ENCODE measurements at places on chromosomes 2 and 18.

- peak; percentile 85 for ATAC-seq
These were observed 308.2 kb downstream of the PIEZO2 start for GRCh38 chr18:10841203-10841602.

GRCh38 chr2:529424-529823, 147.8 kb downstream of the TMEM18 start:
- no peak for ATAC-seq

DNA sequence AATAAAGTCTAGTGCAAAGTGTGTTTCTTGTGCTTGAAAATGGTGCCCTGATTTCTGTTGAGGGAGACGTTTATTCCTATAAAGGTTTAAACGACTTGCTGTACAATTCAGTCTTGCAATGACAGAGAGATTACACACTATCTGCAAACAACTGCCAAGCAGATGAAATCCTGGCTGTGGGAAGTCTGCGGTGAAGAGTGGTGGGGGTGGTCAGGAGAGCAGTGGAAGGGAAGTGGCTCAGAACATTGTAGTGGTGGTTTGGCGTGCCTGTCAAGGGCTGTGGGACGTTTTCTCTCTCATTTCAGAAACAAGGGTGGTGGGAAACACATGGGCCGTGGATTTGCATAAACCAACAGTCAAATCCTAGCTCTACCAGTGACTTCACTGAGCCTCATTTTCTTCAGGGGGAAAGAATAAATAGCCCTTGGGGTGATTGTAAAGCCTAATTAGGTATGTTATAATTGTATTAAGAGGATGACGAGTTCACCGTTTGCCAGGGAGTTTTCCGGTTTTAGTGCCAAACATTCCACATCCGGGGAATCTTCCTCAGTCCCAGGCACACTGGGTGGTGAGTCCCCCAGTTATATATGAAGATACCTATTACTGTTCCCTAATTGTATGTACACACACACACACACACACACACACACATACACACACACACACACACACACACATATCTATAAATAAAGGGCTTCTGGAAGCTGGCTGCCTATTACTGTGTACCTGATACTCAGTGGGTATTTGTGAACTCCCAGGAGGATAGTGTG, 115.0 kb downstream of the SPTBN1 start:
- ATAC-seq, result no peak

- no peak for ATAC-seq
These were observed 103.8 kb upstream of the NDUFV2 start for GRCh38 chr18:8998481-8999217.

GRCh38 chr2:17792515-17792914, 23.7 kb upstream of the MSGN1 start:
- no peak for ATAC-seq

GRCh38 chr2:231361701-231362554, 33.6 kb upstream of the B3GNT7 start:
- no peak for ATAC-seq

DNA sequence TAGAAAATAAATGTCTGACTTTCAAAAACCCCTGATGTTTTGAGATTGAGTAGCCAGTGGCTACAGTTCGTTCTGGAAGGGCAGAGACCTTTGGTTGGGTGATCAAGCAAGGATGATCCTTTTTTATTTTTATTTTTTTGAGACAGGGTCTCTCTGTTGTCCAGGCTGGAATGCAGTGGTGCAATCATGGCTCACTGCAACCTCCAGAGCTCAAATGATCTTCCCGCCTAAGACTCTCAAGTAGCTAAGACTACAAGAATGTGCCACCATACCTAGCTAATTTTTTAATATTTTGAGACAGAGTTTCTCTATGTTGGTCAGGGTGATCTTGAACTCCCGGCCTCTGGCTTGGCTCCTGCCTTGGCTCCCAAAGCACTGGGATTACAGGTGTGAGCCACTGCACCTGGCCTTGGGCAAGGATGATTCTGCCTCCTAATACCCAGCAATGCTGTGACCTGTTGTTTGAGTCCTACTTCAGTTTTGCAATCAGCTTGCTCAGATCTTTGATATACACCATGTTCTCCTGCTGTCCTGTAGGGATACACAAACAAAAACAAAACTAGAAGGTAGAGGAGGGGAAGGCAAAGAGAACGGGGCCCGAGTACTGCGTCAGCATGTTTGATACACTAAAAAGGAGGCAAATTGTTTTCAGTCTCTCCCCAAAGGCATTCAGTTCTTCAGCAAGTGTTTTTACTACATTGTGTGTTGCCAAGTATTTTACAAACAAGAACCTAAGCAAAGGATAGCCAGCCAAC, 59.2 kb upstream of the LYPD6B start:
- ATAC-seq, result peak; percentile 53

- no peak for ATAC-seq
These were observed 1.8 kb downstream of the DNAJC10 start for GRCh38 chr2:182717816-182718215.

GRCh38 chr18:36660311-36660710, 168.5 kb downstream of the TPGS2 start:
- peak; percentile 19 for ATAC-seq

DNA sequence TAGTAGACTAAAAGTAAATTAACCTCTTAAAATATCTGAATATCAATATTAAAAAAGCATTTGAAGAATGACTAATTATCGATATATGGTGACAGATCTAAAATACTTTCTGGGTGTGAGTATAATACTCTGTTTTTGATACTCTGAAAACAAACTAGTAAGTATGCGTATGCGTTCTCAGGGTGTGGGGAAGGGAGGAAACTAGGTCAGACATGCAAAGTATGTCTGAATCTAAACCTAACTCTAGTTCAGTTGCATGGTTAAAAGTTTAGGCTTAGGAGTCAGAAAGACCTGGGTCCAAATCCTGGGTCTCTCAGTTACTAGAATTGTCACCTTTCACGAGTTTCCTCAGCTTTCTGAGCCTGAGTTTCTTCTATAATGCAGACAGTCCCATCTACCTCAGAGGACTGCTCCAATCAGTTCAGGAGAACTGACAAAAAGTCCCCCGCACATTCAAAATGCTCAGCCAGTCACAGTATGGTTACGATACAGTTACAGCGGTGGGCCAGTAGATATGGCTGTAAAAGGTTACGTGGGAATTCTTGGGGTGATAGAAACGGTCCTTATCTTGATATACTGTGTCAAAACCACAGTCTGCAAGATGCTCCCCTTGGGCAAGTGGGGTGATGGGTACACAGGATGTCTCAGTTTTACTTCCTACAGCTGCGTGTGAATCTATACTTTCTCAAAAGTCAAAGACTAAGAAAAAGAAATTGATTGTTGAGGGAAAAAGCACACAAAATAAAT, 29.2 kb downstream of the UNC50 start:
- no peak for ATAC-seq

GRCh38 chr2:145617906-145618305, 1098.0 kb upstream of the ZEB2 start:
- no peak for ATAC-seq

- ATAC-seq, result no peak
These were observed 73.2 kb downstream of the BOLA3 start for GRCh38 chr2:74074487-74074886.

DNA sequence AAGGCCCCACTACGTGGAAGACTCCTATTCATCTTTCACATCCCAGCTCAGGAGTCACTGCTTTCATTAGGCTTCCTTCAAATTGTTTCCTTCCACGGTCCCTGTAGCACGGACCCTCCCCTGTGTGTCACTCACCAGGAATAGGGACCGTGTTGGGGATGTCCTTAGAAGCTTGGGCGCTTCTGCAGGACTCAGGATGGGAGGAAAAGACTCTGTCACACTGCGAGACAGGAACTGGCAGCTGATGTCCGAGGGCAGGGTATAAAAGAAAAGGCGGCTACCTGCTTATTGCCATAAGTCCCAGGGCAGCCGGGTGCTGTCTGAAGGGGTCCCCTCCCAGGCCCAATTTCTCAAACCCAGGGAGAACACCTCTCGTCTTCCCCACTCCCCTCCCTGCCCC, 79.1 kb downstream of the BCL2L11 start:
- ATAC-seq, result no peak

DNA sequence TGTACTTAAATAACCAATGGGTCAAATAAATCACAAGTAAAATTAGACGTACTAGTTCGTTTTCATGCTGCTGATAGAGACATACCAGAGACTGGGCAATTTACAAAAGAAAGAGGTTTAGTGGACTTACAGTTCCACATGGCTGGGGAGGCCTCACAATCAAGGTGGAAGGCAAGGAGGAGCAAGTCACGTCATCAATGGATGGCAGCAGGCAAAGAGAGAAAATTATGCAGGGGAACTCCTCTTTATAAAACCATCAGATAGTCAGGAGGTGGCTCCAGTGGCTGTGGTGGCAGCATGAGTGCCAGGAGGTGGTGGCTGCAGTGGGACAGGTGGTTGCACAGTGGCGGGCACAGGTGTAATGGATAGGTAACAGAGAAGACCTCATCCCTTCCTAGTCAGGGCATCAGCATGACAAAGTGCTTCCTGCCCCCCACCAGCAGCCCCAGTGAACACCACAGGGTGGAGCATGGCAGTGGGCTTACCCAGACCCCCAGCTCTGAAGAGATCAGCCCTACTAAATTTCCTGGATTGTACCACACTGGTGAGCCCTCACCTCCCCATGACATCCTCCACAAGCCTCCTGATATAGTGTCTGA, 6.9 kb upstream of the CHST10 start:
- ATAC-seq, result no peak

DNA sequence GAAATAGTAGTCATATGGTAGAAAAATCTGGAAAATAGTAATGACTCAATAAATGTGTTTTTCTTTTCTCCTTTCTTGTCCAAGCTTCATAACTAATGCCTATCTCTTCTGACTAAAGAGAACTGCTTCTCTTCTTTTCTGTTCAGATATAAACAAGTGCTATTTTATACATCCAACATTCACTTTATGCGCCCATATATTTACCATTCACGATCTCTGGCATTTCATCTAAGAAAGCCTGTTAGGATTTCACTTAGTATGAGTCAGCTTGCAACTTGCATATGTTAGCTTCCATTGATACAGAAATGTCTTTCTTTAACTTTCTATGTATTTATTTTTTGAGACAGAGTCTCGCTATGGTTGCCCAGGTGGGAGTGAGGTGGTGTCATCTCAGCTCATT, 224.9 kb downstream of the VAPA start:
- ATAC-seq, result no peak

DNA sequence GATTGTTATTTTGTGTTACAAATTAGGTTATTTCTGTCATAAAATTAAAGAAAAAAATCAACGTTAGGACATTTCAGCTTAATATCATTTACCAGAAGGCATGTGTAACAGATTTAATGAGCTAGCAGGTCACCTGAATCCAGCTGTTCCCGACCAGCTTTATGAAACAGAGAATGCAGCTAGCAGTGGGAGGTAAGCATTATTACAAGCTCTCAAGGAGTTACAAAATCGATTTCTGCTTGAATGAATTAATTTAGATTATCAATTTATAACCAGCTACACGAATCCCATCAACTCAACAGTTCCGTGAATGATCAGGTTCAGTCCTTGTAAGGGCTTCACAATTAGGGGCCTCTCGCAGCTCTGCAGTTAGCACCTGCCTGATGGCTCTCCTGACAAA, 211.9 kb downstream of the PTGR3 start:
- no peak for ATAC-seq

GRCh38 chr2:1914541-1915165, 170.3 kb upstream of the PXDN start:
- no peak for ATAC-seq

DNA sequence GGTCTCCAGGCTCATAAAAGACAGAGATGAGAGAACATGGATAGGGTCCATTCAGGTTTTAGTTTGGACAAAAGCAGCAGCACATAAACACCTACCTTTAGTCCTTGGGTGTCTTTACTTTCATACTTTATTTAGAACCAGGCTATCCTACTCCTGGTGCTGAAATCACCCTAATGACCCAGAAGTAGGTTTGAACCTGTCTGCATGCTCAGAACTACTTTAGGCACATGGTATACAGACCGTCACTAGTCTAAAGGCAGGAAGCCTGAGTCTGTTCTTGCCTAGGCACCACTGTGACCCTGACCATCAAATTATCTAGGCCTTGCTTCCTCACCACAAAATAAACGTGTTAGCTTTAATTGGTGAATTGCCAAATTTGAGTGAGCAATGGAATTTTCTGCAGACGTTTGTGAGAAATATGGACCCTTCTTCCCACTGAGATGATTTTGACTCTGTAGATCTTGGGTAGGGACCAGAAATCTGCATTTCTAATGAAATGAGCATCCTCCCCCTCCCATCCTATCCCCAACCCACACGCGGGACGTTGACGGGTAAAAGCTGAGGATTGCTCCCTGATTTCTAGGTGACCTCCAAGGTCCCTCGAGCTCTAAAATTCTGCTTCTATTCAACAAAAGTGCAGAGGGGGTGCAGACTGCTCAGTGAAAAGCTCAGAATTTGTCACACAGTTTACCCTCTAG, 75.1 kb downstream of the PLEKHM3 start:
- no peak for ATAC-seq

GRCh38 chr2:128585706-128586105, 267.0 kb upstream of the HS6ST1 start:
- ATAC-seq, result no peak

GRCh38 chr2:168120310-168120709, 127.1 kb downstream of the STK39 start:
- no peak for ATAC-seq

- ATAC-seq, result no peak
These were observed 2.1 kb downstream of the METTL8 start for GRCh38 chr2:171431677-171432167.

- ATAC-seq, result peak; percentile 88
These were observed 366.8 kb downstream of the TGIF1 start for GRCh38 chr18:3816610-3817363.

DNA sequence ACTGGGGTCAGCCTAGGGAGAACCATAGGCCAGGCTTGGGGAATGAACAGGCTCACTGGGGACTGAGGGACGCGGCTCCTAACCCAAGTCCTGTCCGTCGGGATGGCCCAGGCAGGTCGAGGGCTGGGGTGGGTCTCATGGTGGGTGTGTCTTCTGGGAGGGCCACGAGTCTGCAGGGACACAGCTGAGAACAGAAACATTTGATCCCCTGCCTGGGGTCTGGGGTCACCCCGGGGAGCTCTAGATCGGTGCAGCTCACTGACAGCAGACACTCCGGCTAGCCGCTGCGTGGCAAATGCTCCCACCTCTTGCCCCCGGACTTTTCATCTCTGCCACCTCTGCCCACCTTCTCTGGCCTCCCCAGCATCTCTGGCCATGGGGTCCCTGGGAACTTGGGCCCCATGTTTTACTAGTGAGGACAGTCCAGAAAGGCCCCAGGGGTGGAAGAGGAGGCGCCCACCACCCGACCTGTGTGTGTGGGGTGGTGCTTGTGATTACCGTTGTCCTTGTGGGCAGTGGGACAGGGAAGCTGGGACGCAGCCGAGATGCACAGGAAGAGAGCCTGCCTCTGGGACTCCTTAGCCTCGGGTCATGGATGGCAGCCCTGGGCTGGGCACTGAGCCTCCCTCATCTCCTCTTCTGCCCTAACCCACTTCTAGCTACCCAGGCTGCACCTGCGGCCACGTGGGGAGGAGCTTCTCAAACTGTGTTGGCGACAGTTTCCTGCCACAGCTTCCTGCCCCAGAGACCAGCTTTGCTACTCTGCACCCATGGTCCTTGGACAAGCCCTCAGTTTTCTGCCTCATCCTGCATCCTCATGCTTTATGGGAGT, 4.9 kb downstream of the ZAP70 start:
- no peak for ATAC-seq

- no peak for ATAC-seq
These were observed 242.4 kb upstream of the TANK start for GRCh38 chr2:160917850-160918249.

All from gastroesophageal sphincter (tissue), 4 donors.